ENCODE measurements at places on chromosomes 6 and 20. TPM values are rescaled to one million over a fixed set of nuclear protein-coding genes. Genes with fewer than 3 reads are reported as not detected.

CASS4 gene
- total RNA-seq = not detected

GRCh38 chr20:1273366-1273765, 7.3 kb downstream of the SNPH start:
- peaks cover 2% of the 10 kb centered on the region for H3K36me3 ChIP-seq
- no peaks in the 10 kb centered on the region for H3K4me1 ChIP-seq
- H3K4me3 ChIP-seq = no peak overlapping the region
- no peak for DNase-seq
- no peaks in the 10 kb centered on the region for H3K27me3 ChIP-seq
- no peak overlapping the region for H3K27ac ChIP-seq

DNA sequence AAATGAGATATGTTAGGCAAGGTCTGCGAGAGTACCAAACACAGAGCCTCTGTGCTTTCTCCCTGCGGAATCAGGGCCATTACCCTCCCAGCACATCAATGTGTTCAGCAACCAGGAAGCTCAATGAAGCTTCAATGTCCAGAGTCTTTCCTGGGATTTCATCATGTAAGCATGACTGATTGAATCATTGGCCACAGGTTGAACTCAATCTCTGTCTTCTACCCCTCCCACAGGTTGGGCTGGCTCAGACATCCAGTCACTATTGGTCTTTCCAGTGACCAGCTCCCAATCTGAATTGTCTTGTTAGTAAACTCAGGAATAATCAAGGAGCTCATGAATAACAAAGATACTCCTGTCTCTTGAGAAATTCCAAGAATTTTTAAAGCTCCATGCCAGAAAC, 2.7 kb upstream of the DTD1 start:
- H3K27me3 ChIP-seq = no peaks in the 10 kb centered on the region
- peaks cover 4% of the 10 kb centered on the region for H3K36me3 ChIP-seq

TNF gene
- total RNA-seq = not detected

DNA sequence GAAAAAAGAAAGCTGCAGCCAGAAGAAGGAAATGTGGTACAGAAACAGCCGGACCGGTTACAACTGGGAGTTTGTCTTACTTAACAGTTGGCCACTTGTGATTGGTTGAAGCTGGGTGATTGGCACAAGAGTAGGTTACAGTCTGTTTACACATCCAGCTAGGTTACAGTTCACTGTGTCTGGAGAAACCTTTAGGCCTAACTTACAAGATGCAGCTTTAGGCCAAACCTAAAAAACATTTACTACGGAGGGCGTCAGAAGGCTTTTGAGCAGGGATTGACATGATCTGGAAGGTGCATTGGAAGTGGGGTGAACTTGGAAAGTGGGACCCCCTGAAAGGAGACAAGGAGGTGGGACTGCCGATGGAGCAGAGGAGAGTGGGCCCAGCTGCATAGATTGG, 122.3 kb downstream of the BANF2 start:
- no peak overlapping the region for H3K4me3 ChIP-seq
- H3K4me1 ChIP-seq = no peaks in the 10 kb centered on the region
- no peaks in the 10 kb centered on the region for H3K27me3 ChIP-seq
- no peaks in the 10 kb centered on the region for H3K36me3 ChIP-seq
- no peak for DNase-seq

All from SJSA1 (cell line).